Effector memory CD4-positive, alpha-beta T cell (primary cell): ENCODE measurements at places on chromosomes 1 and 21.
A peak's percentile ranks its signal among the peaks of the same experiment; 100 is the strongest.

- DNase-seq: no peak
Observed at GRCh38 chr1:18104546-18105100, 3.0 kb upstream of the IGSF21 start.

DNA sequence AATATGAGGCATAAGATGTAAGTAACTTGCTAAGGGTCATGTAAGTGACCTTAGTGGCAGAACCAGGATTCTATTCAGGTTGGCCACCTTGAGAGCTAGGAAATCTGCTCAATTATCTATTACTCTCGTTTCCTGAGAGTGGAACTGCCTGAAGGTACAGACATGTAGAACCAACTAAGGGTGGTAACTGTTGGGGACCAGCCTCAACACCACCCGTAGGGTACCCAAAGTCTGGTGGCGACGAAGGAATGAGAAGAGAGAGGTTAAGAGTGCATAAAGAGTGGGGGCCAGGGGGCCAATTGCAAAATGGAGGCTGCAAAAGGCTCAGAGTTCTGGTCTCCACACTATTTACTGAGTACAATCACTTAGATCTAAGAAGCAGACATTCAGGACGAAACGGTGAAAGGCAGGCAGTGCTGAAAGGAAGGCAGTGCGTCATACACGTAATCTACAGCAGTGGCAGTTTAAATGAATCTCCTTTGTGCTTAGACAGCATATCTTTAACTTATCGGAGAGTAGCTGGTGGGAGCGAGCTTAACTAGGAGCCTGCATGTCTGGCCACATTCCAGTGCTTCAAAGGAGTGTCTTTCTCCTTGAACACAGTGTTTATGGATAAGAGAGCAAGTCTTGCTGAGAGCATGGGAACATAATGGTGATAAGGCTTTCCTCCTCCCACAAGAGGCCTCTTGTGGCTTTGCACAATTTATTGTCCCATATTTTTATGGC, 25.0 kb downstream of the SRSF4 start:
- DNase-seq: no peak

DNA sequence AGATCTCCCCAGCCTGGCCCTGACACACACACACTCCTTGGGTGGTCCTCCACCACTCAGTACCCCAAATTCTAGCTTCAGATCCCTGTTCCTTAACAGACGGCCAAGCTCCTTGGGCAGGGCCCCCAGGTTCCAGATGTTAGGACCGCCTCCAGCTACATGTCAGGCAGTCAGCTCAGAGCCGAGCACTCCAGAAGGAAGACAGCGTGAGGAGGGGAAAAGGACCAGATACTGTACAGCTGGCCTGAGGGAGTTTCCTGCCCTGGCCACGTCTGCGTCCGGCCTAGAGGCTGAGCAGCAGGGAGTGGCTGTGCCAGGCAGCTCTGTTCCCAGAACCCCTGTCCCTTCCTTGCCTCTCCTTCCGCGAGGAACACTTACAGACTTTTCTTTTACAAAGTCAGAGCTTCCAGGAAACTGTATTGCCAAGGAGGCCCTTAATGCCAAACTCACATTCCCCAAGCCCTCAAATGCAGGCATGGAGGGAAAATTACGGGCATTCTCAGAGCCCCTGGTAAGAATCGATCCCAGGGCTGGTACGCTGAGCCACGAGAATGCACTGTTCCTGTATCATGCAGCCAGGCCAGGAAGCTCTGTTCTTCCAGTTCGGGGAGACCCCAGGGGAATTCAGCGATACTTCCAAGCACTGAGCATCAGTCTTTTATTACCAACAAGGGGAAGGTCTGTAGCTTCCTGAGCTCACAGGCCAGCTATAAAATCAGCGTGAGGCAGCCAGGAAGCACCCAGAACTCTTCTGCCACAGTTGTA, 45.2 kb upstream of the CNTN2 start:
- DNase-seq: no peak

DNA sequence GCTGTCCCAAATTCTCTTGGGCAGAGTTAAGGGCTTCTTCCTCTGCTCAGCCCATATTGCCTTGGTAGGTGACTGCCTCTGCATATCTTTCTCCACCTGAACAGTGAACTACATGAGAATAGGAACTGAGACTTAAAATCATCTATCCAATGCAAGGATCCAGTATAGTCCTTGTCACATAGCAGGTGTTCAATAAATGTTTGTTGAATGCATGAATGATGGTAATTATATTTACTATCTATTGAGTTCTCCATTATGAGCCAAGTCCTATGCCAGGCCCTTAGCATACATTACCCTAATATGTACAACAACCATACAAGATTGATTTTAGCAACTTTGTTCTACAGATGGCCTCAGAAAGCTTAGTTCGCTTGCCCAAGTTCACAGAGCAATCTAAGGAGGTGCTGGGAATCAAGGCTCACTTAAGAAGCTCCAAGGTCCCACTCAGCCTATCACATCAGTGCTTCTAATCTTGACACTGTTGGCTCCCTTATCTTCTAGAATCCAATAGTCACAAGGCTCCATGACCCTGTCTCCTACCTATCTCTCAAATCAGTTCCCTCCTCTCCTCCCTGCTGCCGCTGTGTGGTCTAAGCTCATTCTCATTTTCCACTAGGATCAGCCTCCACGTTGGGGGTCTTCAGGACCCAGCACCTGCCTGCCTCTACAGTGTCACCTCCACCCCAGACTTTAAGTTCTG, 2.2 kb upstream of the CDK18 start:
- no peak for DNase-seq

- DNase-seq: no peak
Observed at GRCh38 chr1:232629250-232630046, 485 bp downstream of the SIPA1L2 start.

DNA sequence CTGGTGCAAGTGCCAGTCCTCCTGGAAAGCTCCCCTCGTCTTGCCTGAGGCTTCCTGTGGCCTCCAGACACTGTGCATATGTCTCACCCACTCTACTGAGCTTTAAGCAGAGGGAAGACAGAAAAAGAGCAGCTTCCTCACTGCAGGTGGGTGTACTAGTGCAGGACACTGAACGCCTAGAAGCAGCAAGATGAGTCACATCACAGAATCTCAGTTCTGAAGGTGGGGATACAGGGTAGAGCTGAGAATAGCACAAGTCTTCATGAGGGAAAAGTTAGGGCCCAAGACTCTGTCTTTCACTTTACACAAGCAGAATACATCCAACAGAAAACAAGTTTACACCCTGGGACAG, 37.4 kb downstream of the PCAT6 start:
- DNase-seq: no peak

DNA sequence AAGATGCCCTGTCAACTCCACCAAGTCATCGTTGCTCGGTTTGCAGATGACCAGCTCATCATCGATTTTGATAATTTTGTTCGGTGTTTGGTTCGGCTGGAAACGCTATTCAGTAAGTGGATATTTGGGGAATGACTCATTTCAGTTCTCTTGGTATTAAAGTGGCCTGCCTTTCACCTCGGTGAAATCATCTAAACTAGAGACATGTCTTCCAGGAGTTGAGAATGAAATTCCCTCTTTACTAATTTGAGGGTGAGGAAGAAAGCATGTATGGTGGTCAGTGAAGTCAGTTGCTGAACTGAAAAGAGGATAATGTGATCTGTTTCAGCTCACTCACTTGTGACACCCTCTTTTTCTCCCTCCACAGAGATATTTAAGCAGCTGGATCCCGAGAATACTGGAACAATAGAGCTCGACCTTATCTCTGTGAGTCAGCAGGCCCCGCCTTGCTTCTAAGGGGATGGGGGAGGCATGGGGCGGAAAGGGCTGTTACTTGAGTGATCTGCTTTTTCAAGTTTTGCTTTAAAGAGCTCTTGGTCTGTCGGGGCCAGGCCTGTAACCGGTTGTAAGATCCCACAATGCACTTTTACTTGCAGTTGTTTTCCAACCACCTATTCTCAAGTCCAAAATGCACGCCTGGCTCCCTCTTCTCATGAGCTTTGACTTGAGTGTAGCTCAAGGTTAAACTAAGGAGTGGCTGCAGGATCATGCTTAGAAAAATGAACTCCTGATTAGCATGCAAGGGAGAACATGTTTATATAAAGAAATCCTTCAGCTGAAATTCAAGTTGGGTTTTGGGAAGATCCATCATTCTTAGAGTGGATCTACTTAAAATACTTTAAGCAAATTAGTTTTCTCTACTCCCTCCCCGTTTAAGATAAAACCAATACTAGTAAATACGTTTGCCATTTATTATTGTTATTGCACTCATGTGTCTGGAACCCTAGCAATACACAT, 59.8 kb downstream of the CAPN2 start:
- no peak for DNase-seq

GRCh38 chr21:21018821-21019220, 20.6 kb downstream of the NCAM2 start:
- no peak for DNase-seq

- no peak for DNase-seq
Observed at GRCh38 chr21:25179116-25179515, 428.2 kb downstream of the MRPL39 start.

GRCh38 chr21:34614628-34615486, at the start of gene RCAN1:
RCAN1 (minus strand) TSS chr21:34615113; CDS start chr21:34615011, 102 bp downstream.
- DNase-seq: peak; percentile 79

- no peak for DNase-seq
Observed at GRCh38 chr1:113949007-113949406, 19.9 kb downstream of the HIPK1 start.

GRCh38 chr1:76190749-76191424, 116.3 kb downstream of the ST6GALNAC3 start:
- DNase-seq: no peak

GRCh38 chr1:173064011-173064410, 13.3 kb upstream of the TNFSF18 start:
- DNase-seq: no peak

- DNase-seq: no peak
Observed at GRCh38 chr21:42624095-42624790, 29.2 kb upstream of the PDE9A start.

DNA sequence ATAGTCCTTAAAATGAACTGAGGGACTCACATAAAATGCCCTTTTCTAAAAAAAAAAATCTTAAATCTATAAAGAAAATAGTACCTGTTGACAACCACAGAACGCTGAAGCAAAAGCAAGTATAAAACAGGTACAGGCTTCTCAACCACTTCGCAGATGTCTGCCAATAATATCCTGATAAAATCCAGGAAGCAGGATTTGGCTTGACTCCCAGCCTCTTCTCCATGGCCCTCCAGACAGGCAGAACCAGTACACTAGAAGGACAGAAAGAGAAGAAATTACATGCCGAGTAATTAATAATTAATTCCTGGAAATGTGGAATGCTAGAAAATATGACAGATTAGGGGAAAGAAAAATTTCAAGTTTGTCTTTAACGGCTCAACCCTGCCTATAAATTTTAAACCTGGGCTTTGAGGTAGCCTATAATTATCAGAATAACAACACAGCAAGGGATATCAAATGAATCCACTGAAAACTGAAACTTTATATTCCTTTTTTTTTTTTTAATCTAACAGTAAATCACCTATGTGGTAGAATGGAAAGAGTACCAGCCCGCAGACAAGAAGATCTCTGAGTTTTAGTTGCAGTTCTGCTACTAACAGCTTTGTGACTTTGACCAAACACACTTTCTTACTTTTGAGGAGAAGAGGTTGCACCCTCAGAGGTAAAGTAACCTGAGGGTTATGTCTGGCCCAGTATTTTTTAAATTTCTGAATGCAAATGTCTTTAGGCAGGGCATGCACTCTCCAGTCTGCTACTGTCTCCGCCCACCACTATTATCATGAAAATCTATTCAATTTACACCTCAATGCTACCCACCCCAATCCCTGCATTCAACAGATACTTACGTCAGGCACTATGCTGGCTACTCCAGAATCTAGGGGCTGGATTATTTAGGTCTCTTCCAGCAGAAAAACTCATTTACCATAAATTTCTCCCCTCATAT, 2.7 kb downstream of the KIAA0319L start:
- DNase-seq: no peak

GRCh38 chr1:117611894-117612483, 6.1 kb downstream of the TENT5C start:
- no peak for DNase-seq

- no peak for DNase-seq
Observed at GRCh38 chr1:8976896-8977450, 31.3 kb downstream of the CA6 start.

GRCh38 chr1:64896551-64896950, 69.8 kb downstream of the JAK1 start:
- no peak for DNase-seq

DNA sequence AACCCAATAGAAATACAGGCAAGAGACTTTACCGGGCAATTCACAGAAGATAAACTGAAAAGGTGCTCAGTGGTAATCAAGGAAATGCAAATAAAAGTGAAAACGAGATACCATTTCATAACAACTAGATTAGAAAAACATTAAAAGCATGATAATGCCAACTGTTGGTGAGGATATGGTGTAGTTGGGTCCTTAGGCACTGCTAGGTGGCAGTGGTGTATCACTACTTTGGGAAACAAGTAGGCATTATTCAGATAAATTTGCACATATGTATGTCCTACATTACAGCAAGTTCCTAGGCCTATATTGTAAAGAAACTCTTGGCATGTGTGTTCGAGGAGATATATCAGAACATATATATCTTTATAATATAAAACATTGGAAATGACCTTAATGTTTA, 31.0 kb downstream of the AZIN2 start:
- no peak for DNase-seq

DNA sequence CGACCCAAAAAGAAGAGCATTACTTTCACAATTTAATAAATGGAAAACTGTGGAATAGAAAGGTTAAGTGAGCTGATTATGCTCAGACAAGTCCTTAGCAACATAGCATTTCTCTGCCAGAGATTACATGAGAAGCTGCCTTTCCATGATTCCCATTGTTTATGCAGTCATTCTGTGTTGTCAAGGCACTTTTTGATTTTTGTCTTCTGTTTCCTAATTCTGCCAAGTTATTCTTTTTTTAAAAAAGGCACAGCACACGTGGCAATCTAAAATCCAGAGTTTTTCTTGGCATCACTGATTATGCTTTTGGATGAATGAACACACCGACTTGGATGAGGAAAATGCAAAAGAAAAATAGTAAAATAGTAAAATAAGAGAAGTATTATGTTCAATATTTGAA, 185.0 kb downstream of the RGS7 start:
- DNase-seq: no peak

DNA sequence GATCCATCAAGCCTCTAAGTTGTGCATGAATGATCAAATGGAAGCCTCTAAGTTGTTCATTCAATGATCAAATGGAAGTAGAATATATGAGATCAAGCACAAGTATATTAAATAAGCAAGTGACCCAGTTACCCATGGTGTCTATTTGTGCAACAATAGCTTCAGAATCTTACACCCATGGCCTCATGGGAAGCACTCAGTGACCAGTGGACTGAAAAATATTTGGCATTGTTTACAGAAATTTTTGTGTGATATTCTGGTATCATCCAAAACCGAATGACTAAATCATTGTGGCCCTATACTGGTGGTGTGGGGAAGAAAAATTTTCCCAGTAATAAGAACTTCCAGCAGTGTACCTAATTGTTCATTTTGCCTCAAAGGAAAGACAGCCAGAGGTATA, 46.6 kb downstream of the DUSP10 start:
- DNase-seq: no peak

GRCh38 chr1:232556351-232556750, 73.6 kb downstream of the SIPA1L2 start:
- no peak for DNase-seq

- DNase-seq: no peak
Observed at GRCh38 chr1:45116340-45116739, 90.1 kb downstream of the ZSWIM5 start.
